ENCODE measurements at places on chromosomes 5 and 9.

DNA sequence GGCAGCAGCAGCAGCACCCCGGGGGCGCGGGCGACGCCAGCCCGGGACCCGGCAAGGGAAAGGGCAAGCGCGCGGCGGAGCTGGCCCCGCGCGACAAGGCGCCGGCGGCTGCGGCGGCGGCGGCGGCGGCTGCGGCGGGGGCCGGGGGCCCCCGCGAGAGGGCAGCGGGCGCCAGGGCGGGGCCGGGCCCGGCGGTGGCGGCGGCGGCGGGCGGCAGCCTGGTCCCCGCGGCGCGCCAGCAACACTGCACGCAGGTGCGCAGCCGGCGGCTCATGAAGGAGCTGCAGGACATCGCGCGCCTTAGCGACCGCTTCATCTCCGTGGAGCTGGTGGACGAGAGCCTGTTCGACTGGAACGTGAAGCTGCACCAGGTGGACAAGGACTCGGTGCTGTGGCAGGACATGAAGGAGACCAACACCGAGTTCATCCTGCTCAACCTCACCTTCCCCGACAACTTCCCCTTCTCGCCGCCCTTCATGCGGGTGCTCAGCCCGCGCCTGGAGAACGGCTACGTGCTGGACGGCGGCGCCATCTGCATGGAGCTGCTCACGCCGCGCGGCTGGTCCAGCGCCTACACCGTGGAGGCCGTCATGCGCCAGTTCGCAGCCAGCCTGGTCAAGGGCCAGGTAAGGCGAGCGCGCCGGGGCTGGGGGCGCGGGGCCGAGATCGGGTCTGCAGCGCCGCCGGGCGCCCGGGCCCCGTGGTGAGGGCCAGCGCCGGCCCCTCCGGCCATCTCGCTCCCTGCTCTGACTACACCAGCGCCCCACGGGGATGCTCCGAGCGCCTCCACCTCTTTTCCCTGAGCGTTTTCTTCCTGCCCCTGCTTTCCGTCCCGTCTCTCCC lies at the start of gene UBE2QL1:
Gene UBE2QL1, plus strand, starts transcription at position 238 of the 843 bp plus-strand sequence. Its CDS starts 35 bp downstream, at position 273.
- DNase-seq, result no peak

DNA sequence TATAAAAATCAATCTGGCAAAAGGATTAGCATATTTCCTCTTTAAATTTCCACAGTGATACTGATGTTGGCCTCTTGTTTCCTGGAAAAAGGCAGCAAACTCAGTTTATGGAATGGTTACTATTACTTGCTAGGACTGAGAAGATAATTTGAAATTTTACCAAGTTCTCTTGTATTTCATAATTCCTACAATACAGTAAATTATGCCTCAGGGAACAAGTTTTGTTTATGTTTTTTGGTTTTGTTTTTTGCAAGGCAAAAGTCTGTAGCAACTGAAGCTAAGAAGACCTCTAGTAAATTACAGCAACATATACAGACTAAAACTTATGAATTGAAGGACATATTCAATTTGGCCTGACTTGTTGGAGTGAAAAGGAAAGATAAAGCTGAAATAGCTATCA lies 30.2 kb upstream of the SLCO6A1 start:
- no peak for DNase-seq

- DNase-seq, result no peak
Measured at GRCh38 chr9:72315089-72315509, 49.9 kb downstream of the ZFAND5 start.

DNA sequence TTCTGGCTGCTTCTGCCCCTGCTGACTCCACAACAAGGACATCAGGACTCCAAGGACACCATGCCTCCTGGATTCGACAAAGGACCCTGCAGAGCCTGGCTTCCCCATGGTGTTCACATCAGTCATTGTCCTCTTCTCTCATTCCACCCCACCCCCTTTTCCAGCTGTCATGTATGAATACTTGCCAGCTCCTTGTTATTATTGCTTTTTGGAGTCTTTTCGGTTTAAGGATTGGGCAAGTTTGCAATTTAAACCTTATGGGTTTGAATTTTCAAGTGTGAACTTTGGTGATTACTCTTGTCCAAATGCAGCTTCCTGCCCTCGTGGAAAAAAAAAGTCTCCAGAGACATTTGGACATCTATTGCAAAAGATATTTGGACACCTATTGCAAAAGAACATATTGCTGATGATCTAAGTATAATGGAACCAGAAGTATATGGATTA lies 14.2 kb upstream of the LVRN start:
- no peak for DNase-seq

DNA sequence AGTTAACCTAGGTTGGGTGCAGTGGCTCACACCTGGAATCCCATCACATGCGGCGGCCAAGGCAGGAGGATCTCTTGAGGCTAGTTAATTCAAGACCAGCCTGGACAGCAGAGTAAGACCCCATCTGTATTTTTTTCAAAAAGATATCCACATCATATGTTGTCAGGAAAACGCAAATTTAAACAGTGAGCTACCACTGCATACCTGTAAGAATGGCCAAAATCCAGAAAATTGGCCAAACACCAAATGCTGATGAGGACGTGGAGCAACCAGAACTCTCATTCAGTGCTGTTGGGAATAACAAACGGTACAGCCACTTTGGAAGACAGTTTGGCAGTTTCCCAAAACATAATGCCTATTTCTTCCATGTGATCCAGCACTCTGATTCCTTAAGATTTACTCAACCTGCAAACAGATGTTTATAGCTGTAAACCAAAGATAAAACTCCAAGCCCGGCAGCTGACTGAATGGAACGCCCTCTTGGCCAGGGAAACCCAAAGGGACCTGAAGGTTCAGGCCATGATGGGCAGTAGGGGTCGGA lies 12.4 kb downstream of the CEL start:
- no peak for DNase-seq

DNA sequence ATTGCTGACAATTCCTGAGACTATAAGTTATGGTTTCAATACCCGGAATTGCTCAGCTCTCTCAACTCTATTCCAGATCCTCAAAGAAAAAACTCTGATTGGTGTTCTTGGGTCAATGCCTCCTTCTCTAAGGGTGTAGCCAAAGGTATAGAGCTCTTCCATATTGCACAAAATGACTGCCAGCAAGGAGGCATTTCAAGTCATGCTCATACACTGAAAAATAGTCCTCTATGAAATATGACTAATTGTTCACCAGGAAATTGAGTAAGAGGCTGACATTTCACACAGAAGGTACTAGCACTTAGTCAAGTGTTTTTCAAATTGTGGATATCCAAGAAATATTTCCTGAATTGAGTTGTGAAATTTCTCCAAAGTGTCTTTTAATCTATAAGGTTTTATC lies 111.1 kb upstream of the KLF9 start:
- DNase-seq, result no peak

GRCh38 chr9:119179701-119180100 lies 189.5 kb downstream of the BRINP1 start:
- no peak for DNase-seq

DNA sequence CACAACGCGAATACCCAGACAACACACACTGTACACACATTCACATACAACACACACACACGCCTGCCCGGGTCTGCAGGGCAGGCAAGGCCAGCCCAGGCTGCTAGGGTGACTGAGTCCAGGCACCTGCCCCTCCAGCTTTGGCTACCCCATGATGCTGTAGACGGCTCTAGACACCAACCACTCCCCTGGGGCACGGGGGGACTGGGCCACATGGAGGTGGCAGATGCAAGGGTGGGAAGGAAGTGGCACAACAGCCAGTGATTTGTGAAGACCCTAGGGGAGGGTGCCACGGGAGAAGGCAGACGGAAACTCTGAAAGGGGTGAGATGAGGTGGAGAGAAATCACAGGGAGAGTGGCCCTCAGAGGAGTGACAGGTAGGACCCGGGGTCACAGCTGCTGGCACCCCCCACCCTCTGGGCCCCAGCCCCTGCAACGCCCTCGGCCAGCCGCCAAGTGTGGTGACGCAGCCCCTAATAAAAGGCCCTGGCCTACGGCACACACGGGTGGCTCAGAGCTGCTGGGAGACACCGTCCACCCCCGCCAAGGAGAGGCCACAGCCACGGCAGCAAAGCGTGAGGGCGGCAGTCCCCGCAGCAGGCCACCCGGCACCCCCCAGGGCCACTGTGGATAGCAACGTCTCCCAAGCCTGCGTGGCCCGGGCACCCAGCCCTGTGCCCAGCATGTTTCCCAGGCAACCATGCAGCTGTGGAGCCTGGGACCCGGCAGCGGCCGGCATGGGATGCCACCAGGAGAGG lies 6.6 kb upstream of the CCDC187 start:
- no peak for DNase-seq

GRCh38 chr9:136615631-136616306 lies 46.9 kb upstream of the EGFL7 start:
- DNase-seq, result no peak

DNA sequence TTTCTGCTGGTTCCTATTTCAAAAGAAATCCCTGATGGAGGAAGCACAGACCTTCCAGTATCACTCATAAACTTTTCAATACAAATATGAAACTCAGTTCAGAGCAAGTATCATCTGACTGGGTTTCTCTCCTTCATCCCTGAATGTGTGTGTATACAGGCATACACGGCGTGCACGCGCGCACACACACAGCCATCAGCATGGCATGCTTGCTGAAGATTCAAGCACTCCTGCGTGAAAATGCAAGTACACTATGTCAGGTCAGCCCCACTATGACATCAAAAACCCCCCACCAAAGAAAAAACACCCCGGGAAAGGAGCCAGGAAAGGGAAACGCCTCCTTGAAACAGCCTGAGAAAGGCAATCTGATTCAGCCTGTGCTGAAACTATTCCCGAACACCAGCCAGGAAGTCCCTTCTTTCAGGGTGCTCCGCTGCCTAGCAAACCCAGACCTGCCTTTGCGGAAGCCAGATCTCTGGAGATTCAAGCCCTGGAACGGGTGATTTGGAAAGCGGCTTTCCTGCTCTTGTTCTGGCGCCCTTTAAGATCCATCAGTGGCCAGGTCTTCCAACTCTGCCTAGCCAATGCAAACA lies 831 bp downstream of the KLHL3 start:
- DNase-seq, result no peak

DNA sequence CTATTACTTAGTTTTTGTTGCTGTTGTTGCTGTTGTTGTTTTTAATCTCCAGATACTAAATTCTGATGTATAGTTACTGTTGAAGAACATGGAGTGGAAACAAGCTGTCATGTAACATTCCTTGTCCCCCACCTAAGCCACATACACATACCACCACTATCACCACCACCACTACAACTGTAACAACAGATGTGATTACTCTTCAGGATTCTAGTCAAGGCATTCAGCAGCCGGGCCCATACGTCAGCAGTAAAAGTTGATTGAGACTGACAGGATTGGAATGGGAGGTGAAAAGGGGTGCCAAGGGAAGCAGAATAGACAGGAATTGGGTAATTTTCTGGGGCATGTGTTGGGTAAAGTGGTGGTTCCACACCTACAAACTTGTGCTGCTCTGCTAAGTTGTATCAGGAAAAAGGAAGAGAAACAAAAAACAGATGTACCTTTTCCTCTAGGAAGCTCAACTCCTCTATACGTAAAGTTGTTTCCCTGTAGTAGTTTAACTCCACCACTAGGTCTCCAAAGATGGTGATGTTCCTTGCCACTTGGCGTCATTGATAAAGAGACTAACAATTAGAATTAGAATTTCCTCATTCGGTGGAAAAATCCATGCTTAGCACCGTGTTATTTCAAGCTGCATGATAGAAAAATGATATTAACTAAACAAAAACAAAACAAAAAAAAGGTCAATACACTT lies 138.6 kb downstream of the ARRDC3 start:
- DNase-seq, result no peak

DNA sequence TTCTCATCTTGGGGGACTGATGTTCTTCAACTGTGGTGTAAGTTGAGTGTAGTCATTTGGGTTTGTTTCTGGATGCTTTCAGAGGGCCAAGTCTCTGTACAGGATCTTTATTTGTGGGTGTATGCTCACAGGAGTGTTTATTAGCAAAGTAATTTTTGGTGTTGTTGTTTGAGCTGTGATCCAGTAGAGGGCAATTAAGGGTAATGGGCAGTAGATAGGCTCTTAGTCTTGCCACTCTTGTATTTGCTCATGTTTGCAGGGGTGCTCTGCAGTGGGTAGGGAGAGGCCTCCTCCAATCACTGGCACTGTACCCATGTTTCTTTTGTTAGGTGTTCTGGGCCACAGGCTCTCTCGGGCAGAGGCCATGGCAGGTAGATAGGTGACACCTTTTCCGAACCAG lies 45.9 kb upstream of the ITGA2 start:
- no peak for DNase-seq

GRCh38 chr9:112786829-112787520 lies 36.4 kb downstream of the SNX30 start:
- DNase-seq, result no peak

- DNase-seq, result no peak
Measured at GRCh38 chr9:104858271-104858670, 69.7 kb downstream of the ABCA1 start.

DNA sequence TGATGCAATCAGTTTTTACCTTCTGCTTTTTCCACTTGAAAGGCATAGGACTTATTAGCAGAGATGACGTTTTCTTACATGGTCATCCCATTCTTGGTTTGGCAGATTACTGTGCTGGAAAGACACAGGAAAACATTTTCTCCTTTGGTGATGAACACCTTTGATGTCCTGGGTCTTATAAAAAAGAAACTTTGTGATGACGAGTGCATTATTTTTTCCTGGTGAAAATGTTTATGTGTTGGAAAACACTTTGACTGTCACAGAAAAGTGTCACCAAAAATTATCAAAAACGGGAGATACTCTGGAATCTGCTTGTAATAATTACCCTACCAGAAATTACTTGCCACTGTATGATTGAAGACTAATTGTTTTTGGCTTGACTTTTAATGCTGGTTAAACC lies 2020.9 kb downstream of the MAT2B start:
- DNase-seq, result no peak

GRCh38 chr5:95029569-95030366 lies 255.1 kb downstream of the MCTP1 start:
- no peak for DNase-seq

GRCh38 chr9:91710158-91710557 lies 239.9 kb downstream of the ROR2 start:
- DNase-seq, result no peak

- no peak for DNase-seq
Measured at GRCh38 chr9:120236596-120236995, 343.4 kb downstream of the CDK5RAP2 start.

GRCh38 chr9:124749781-124750180 lies 21.3 kb downstream of the NR6A1 start:
- no peak for DNase-seq

DNA sequence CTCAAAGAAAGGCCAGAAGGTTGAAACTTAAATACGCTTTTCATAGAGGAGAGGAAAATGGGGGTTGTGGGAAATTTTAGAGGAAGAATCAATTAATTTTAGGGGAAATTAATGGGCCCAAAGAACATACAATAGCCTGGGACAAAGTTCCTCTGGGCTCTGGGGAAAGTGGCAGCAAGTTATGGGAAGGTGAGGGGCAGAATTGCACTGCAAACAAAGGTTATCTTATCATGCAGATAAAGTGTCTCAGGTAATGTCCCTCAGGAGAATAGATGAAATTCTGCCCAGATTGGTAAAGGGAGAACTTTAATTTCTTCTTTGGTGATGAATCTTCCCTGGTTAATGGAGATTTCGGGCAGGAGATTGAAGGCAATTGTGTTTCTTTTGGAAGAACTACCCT lies 326.1 kb upstream of the SLC24A2 start:
- DNase-seq, result no peak

DNA sequence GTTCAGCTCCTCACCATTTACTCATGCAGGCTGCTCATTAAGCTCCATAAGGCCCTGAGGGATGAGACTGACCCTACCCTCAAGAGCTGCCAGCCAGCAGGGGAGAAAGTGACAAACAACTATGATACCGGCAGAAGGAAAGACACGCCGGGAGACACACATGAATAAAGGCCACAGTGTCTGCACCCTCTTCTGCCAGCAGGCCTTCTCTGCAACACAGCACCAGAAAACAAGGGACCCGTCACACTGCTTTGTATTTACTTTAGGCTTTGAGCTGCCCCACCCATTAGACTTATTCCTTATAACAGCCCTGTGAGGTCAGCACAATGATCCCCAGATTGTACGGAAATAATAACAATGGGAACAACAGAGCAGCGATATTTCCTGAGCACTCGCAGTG lies 7.2 kb downstream of the GABBR2 start:
- DNase-seq, result no peak

All from stimulated activated CD4-positive, alpha-beta T cell treated with anti-CD3 and anti-CD28 coated beads, TNF-alpha, amount 100 ng/mL, for 48 hours (primary cell).